ENCODE measurements at places on chromosomes 6 and 20.
A peak's percentile ranks its signal among the peaks of the same experiment; 100 is the strongest.

GRCh38 chr6:6870921-6871320, 236.8 kb upstream of the RREB1 start:
- no peak for DNase-seq

GRCh38 chr20:53842301-53843099, 227.9 kb downstream of the BCAS1 start:
- no peak for DNase-seq

DNA sequence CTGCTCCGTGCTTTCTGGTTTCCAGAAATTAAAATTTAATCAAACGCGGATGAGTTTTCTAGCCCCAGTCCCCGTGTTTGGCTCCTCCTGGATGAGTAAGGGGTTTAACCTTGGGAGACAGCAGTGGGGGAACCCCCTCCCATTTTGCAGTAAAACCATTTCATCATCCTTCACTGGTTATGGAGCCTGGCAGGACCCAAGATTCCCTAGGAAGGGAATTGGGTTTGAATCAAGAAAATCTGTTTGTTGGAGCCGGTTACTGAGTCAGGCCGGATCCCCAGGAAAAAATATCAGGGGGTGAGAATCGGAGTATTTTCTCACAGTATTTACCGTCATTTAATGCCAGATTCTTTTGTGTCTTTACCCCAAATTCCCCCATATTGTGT, 754 bp downstream of the YWHAB start:
- DNase-seq: peak; percentile 19

- no peak for DNase-seq
Measured at GRCh38 chr20:40932436-40932835, 96.2 kb upstream of the TOP1 start.

GRCh38 chr6:144564202-144564601, 279.1 kb downstream of the UTRN start:
- DNase-seq: no peak

- DNase-seq: no peak
Measured at GRCh38 chr6:97150932-97151331, 132.1 kb downstream of the MMS22L start.

DNA sequence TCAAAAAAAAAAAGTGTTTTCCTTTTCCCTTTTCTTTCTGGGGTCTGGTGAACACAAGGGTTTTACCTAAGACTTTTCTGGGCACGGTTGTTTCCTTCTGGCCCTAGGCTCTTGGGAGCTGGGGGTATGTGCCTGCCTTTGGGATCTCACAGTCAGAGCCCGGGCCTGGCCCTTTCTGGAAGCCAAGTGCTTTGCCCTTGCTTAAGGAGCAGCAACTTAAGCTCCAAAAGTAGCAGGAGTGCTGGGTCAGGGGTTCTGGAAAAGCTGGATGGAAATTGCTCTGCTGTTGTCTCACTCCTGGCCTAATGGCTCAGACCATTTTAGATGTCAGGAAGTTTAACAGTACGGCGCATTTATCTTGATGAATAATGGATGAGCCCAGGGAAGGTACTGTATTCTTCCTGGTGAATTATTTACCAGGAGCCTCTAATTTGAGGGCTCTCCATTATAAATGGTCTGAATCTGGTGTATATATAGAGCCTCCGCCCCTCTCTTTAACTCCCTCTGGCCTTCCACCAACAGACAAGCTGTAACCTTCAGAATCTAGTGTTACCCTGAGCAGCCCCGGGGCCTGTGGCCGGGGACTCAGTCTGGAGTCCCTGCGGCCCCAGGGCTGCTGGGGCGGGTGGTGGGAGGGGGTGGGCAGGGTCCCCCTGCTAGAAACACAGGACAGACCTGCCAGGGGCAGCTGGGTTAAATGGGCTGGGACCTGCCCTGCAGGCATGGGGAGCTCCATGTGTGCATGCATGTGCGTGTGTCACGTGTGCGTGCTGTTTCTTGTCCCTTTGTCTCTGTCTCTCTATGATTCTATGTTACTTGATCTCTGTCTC, 37.5 kb downstream of the PTK7 start:
- DNase-seq: no peak

DNA sequence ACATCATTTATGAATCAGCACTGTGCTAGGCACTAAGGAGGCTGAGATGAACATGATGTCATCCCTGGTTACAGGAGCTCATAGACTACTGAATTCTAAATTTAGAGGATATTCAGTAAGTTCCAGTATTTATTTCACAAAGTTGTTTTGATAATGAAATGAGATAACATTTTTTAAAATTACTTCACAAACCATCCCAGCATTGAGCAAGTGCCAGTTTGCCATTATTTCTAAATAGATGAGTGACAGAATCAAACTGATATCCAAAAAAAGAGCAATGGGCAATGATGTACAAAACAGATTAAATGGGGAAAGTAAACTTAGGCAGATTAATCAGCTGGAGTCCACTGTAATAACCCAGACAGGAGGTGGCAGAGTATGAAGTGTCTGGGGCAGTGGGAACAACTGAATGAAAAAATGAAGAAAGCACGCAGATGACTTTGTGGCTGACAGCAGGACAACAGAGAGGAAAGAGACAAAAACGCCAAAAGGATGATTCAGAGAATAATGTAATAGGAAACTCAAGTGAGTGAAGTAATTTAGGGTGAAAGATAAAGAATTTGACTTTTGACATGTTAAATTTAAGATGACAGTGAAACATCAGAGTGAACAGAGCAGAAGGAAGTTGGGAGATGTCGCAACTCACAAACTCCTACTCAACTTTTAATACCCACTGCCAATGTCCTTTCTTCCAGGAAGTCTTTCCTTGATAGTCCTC, 70.2 kb downstream of the RCAN2 start:
- DNase-seq: no peak

DNA sequence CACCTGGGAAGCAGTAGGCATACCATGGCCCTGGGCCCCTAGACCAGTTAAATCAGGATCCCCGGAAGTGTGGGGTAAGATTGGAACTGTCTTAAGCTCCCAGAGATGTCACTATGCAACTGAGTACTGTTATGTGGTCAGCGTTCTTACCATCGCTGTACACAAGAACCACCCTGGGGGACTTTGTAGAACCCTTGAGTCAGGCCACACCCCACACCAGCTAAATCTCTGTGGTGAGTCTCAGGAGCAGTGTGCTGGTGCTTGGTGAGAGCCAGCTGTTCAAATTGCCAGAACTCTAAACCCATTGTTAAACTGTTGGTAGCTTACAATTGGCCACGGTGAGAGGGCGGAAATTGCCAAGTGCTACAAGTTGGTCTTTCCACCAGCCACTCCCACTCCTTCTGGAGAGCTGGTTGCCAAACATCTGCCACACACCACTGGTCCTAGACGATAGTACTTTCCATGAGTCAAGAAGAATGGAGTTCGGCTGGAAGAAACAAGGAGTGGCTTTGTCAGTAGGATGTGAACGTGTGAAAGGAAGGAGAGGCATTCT, 80.5 kb upstream of the SYNDIG1 start:
- DNase-seq: no peak

DNA sequence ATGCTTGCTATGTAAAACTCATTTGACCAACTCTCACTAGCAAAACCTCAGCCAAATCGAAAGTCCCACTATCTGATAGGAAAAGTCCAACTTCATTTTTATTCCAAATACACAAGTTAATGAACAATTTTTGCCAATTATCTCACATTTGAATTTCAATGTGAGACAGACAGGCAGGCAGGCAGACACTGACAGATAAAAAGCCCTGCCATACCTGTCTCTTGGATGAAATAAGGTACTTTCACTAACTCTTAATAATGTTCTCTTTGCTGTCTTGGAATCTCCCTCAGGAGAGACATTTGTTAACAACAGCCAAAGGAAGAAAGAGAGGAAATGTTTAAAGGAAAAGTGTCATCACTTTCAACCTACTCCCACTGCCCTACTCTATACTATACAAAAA, 82.0 kb downstream of the RNGTT start:
- DNase-seq: no peak

DNA sequence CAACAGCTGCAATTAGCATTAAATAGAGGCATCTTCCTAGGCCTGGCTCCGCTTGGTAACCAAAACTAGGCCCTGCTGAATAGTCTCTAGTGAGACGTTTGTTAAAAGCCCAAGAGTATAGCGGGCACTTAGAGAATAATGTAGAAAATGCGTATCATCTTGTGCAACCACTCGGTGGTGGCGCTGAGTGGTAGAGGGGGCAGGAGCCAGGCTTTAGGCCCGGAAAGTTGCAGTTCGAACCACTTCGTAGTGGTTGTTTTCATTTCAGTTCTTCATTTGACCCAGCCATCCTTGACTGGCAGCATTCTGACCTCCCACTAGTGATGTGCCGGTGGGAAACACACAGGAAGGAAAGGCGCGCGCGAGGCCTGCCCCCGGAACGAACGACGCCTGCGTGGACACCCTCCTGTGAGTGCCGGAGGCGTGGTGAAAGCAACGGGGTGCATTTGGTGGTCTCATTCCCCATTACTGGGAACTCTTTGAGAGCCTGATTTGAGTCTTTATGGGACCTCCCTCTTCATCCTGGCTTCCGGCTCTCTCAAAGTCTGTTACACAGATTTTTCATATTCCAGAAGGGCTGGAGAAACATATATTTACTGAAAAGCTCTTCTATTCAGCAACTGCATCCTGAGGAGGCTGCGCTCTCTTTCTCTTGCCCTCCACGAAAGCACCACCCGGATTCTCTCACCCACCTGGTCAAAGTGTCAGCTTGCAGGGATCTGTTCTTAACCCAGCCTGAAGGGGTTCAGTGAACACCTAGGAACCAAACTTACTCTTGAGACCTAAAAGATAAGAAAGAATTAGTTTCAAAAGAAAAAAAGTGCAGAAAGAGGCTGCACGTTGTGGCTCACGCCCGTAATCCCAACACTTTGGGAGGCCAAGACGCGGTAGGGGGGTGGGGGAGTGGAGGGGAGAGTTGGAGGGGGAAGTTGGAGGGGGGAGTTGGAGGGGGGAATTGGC, 18.2 kb downstream of the GPX5 start:
- no peak for DNase-seq

DNA sequence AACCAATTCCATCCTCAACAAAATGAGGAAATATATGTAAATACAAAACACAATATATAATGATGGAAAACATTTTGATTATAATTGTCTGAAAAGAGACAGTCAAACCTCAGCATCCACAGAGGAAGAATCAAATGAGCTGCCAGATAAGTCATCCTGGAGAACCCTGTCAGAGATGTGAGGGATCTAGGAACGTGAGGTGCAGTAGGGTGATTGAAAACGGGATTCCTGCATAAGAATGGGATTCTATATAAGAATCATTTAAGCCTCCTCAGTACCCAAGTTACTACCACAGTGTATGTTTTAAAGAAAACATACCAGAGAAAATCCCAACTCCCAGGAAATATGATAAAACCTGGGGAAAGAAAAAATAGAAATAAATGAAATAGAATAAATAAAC, 690.5 kb downstream of the FRK start:
- no peak for DNase-seq

DNA sequence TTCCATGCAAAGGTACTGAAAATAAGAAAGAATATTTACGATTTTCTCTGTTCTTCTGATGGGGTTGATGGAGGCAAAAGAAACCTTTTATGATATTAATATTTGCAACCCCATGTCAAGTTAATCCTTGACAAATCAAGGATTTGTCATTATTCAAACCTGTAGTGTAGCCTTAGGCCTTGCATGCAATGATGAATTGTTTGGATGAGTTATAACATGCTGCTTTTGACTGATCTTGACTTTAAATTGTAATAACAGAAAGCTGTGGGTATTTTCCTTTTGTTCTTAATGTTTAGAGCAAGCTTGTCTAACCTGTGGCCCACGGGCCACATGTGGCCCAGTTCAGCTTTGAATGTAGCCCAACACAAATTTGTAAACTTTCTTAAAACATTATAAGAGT, 13.0 kb upstream of the BAG2 start:
- DNase-seq: no peak

GRCh38 chr20:56155625-56156024, 92.9 kb upstream of the MC3R start:
- DNase-seq: no peak

Data from adrenal gland (tissue), 19 donors.